Occipital lobe (tissue), 3 donors: ENCODE measurements at places on chromosomes 2 and 18. TPM values are rescaled to one million over a fixed set of nuclear protein-coding genes. Genes with fewer than 3 reads are reported as not detected.

DNA sequence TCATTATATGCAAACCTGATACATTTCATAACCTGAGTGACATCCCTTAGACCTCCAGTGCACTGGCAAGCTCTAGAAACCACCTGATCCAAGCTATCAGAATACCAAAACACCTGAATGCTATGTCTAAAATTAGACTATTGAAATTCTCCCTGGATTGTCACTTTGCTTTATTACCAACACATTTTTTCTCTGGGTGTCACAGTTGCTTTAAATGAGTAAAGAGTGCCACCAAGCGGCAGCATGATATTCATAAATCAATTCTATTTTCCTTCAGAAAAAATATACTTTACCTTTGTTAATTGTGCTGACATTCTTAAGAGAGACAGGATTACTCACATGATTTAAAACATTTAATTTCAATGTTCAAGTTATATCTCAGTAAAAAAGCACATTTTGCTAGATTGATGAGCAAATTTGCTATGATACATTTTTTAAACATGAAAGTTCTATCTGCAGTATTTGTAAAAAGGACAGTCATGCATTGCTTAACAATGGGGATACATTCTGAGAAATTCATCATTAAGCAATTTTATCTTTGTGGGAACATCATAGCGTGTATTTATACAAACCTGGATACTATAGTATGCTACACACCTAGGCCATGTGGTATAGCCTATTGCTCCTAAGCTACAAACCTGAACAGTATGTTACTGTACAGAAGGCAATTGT is 338.4 kb upstream of the SLC39A10 start:
- peak; percentile 3 for DNase-seq

DNA sequence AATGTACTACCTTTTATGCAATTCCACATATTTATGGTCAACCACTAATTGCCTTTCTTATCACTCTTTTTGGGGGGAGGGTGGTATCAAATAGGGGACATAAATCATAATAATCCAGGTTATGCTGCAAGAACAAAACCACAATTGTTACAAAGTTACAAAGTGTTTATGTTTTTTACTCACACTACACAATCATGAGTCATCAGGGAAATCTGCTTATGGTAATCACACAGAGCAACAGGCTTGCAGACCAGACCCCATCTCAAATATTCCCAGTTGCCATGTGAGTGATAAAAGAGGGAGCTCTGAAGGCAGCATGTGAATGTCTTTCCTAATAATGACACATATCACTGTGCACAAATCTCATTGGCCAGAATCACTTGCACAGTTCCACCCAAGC is 304.7 kb upstream of the TMEFF2 start:
- DNase-seq, result no peak

DNA sequence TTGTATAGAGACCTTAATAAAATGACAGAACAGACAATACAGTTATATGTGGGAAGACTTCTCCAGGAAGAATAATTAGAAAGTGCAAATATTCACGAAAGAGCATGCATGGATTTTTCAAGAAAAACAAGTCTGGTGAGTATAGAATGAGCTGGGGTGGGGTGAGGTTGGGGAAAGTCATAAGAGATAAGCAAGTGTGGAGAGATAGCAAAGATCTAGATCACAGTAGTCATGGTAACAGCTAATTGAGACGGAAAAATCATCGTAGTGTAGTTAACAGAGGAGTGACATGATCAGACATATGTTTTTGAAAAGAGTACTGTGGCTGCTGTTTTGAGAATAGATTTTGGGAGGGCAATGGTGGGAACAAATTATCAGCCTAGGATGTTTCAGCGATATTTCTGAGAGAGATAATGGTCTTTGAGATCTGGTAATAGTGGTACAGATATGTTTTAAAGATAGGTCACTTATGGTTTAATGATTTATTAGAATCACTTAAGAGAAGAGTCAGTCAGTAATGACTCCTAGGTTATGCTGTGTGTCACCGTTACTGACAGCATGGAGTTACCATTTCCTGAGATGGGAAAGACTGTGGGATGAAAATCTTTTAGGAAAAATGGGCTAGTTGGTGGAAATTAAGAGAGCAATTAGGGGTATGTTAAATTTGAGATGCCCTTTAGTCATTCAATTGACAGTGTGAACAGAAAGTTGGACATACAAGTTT is 248.5 kb upstream of the SLC8A1 start:
- no peak for DNase-seq

GRCh38 chr2:144201868-144202468 is 318.0 kb downstream of the ZEB2 start:
- DNase-seq, result no peak

DNA sequence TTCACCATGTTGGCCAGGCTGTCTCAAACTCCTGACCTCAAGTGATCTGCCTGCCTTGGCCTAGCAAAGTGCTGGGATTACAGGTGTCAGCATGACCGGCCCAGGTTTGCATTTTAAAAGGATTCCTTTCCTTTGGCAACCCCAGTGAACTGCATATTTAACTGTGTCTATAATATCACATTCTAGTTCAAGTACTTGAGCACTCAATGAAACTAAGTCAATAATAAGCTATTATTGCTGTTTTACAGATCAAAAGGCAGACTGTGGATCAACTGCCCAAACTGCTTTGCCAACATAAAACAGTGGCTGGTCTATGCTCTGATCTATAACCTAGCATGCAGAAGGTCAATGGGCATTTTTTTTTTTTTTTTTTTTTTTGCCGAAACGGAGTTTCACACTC is 144.5 kb downstream of the USP34 start:
- no peak for DNase-seq

DNA sequence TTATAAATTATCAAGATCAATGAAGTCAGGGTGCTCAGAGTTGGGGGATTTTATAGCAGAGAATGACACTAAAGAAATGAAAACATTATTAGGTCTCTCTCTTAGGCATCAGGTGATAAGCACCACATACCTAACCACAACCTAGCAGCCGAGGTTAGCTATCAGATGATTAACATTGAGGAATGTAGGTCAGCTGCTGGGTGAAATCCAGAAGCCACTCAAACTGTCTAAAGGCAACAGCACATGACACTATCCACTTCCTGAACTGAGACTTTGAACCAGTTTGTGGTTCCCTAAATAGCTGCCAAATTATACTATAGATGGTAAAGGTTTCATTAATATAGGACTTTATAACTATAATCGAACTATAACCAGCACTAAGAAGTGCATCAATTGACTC is 4.7 kb downstream of the EPG5 start:
- no peak for DNase-seq

DNA sequence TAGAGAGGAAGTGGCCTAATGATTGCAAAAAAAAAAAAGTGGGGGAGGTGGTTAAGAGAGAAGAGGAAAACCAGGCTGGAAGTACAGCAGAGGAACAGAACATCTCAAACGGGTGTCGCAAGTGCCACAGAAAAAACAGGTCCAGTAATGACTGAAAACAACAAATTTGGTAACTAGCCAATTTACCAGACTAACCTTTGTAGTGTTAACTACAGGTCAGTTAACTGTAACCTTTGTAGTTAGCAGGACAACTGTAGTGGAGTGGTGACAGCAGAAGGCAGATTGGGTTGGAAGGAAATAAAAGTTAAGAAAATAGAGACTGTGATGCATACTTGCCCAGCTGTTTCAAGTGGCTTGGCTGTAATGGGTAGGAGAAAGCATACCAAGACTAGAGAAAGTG is 91.4 kb upstream of the CHST9 start:
- DNase-seq, result no peak

DNA sequence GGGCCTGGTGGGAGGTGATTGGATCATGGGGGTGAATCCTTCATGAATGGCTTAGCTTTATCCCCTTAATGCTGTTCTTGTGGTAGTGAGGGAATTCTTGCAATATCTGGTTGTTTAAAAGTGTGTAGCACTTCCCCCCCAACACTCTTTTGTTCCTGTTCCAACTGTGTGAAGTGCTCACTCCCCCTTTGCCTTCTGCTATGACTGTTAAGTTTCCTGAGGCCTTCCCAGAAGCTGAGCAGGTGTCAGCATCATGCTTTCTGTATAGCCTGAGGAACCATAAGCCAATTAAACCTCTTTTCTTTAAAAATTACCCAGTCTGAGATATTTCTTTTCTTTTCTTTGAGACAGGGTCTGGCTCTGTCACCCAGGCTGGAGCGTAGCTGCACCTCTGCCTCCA is 139.4 kb downstream of the RNF152 start:
- no peak for DNase-seq

GRCh38 chr2:134260713-134261112 is 6.8 kb downstream of the MGAT5 start:
- DNase-seq, result no peak

DNA sequence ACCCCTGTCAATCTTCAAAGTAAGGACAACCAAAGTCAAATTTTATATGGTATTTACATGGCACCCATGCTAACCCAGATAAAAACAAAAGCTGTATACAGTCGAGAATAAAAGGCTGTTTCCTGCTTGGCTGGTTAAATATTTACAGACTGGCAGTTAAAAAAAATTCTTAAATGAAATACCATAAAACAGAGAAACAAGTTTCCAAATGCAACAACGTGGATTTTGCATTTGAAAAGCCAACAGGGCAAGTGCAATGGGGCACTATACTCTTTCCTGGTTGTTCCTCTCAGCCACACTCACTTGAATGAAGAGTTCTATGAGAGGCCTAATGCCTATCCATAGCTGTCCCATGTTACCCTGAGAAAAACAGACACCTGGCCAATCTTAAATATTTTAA is 6.1 kb upstream of the NR4A2 start:
- no peak for DNase-seq

DNA sequence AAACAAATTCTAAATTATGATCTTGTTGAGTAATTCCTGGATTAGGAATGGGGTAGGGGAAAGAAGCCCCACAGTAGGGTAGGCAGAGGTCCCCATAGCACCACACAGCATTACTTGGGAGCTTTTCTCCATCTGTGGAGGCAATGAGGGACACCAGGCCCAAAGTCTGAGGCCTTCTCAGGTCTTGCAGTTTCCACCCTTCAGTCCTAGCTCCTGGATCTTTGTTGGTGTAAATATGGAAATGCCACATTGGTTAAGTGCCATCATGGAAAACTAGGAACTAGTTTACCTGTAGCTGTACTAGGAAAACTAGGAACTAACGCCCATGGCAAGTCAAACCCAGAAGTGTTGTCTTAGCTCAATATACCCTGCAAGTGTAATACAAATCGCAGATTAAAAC is 113.3 kb upstream of the DAPL1 start:
- no peak for DNase-seq

DNA sequence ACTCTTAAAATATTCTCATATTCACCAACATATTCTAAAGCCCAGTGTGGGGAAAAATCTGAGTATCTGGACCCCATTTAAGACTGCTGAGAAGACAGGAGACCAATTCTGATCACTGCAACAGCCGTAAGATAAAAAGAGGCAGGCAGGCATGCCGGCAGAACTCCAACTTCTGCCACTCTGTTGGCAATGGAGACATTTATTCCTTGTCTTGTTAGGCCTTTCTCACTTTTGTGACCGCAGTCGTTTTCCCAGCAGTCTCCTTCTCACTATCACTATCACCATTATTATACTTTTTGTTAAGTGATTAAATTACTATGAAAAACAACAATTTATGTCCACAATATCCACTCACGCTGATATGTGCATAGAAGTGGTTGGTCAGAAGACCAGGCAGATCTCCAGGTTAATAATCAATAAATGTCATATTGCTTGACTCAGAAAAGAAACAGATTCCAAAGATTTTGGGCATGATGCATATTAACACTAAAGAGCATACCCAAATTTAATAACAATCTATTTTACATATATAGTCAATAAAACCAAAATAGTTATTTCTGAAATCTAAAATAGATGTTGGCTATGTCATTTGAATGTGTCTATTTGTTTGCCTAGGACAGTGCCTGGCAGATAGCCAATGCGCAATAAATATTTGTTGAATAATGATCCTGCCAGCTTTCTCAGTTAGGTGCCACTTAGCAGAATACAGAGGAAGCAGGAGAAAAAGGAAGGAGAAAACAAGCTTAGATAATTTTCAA is 38.2 kb downstream of the SESTD1 start:
- DNase-seq, result no peak

DNA sequence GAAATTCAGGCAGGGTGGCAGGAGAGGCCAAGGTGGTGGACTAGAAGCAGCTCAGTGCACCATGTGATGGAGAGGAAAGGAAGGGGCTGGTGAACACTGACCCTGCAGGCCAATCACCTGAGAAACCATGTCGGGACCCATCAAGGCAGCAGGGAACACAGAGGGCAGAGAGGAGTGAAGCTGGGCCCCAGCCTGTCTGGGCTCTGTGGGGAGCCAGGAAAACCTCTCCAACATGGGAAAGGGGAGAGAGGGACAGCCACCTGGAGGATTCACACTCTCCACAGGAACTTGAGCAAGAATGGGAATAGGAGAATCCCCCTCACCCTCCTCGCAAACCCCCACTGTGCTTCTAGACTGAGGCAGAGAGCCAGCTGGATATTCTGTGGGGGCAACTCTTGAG is 85.5 kb upstream of the CYP26B1 start:
- no peak for DNase-seq

GRCh38 chr2:145431181-145431951 is 911.4 kb upstream of the ZEB2 start:
- DNase-seq, result no peak

DNA sequence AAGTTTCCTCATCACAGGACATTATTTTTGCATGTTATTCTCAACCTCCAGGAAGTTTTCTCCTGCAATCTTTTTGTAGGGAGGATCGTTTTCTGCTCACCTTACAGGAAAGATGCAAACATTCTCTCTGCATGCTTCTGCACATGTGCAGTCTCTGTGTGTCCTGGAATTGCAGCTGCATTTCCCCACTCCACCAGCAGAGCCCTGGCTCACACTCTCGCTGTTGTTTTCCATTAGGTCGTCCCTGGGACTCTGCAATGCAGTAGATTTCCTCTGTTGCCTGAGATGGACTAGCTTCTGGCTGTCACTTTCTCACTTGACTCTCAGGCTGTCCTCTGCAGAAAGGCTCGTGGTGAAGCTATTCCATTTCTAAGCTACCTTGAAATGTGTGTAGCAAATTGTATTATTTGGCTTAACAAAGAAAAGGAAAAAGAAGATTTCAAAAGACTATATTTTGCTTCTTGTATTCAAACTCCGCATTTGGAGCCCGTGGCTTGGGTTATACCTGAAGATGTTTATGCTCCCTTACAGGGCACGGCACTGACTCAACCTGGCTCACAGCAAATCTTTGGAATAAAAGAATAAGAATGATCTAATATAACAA is 346.7 kb downstream of the RAD51AP2 start:
- DNase-seq, result peak; percentile 35

DNA sequence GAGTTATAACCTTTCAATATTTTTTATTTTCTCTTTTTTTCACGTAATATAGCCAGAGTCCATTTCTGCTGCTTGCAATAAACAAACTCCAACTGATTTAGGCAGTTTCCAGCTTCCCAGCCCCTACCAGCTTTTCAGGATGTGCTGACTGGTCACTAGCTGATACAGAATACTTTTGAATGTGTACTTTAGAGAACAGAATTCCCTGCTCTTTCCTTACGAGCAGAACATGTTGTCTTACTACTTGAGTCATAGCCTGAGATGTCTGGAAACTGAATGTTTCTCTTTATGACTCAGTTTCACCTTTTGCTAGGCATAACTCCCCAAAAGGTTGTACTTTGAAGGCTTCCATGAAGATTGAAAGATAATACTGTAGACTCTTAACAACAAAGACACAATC is 44.5 kb upstream of the KCNE4 start:
- DNase-seq, result no peak

Gene SPATA3
- not detected for total RNA-seq

Gene RAD51AP2
- total RNA-seq, result 0.47 TPM

Gene RNU2-63P
- not detected for total RNA-seq

Gene TGFBRAP1
- 25.0 TPM for total RNA-seq

Gene PRADC1
- total RNA-seq, result 5.9 TPM

Gene INHA
- not detected for total RNA-seq

Gene MOCOS
- total RNA-seq, result 0.16 TPM
